ENCODE measurements at places on chromosomes 3 and 15. TPM values are rescaled to one million over a fixed set of nuclear protein-coding genes. Genes with fewer than 3 reads are reported as not detected.
A peak's percentile ranks its signal among the peaks of the same experiment; 100 is the strongest.

DNA sequence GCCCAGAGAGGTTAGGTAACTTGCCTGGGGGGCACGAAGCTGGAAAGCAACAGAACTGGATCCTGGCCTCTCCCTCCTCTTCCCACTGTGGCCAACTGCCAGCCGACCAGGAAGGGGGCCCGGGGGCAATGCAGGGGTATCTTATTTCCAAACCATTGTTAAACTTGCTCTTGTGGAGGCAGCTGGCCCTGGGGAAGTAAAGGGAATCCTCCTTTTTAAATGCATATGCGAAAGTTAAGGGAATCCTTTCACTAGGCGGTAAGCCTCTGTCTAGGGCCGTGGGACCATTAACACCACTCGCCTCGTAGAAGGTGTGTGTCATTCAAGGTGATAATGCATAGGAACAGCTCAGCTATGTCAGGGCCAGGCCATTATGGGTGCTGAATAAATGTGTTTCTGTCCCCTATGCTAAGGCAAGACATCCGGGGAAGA, 68.6 kb downstream of the ST6GAL1 start:
- no peak for DNase-seq

- no peak for DNase-seq
These were observed 520.0 kb downstream of the MECOM start for GRCh38 chr3:169143506-169143905.

DNA sequence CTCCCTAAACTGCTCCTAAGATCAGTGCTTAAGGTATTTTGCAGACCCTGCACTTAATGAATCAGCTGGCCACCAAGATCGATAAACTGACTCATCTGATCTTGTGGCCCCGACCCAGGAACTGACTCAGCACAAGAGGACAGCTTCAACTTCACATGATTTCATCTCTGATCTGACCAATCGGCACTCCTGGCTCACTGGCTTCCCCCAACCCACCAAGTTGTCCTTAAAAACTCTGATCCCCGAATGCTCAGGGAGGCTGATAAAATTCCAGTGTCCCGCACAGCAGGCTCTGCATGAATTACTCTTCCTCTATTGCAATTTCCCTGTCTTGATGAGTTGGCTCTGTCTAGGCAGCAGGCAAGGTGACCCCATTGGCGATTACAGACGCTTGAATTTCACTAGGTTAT, 13.5 kb downstream of the HTR3E start:
- DNase-seq: no peak

GRCh38 chr15:51649659-51650521, 27.3 kb upstream of the DMXL2 start:
- DNase-seq: peak; percentile 87

DNA sequence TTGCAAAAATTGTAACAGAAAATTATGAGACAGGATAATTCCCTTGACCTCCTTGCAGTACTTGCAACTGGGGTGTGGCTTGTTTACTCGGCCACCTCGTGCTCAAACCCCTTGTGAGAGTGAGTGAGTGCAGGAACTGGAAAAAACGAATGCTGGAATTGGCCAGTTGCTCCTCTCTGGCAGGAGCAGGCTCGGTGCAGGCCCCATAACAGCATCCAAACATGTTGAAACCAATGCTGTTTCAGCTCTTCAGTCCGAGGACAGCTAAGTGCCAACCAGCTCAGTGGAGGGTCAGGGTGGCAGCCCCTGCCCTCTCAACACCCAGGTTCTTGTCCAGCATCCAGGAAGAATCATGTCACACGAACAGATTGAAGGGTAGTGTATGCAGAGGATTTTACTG, 36.9 kb downstream of the METTL6 start:
- no peak for DNase-seq

DNA sequence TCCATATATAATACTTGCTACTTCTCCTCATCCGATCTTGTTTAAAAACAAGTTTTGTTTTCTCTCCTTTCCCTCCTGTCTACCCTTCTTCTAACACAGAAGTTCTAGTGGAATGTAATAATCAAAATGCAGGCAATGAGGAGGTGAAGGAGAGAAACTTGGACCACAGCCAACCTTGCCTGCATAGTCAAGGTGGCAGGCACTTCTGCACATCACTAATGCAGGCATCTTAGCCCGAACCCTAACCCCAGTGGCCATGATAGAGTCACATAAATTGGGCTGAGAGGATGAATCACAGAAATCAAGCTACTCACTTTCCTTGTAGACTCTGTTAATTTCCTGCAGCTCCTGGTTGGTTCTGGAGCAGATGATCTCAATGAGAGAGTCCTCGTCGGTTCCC, 41.0 kb downstream of the ANXA2 start:
- no peak for DNase-seq

DNA sequence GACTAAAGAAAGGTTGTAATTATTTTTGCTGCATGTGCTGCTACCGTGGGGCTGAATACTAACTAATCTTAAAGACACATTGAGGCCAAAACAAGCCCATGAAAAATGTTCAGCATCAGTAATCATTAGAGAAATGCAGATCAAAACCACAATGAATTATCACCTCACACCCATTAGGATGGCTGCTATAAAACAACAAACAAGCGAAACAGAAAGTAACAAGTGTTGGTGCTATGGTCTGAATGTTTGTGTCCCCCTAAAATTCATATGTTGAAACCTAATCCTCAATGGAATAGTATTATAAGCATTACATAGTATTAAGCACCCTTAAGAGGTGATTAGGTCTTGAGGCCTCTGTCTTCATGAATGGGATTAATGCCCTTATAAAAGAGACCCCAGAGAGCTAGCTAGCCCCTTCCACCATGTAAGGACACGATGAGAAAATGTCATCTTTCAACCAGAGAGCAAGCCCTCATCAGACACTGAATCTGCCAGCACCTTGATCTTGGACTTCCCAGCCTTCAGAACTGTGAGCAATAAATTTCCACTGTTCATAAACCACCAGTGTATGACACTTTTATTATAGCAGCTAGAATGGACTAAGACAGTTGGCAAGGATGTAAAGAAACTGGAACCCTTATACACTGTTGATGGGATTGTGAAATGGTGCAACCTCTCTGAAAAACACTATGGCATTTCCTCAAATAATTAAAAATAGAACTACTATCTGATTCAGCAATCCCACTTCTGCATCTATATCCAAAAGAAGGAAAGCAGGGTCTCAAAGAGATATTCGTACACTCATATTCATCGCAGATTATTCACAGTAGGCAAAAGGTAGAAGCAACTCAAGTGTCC, 76.1 kb downstream of the REC114 start:
- DNase-seq: no peak

TEX264 gene
- 46.8 TPM for total RNA-seq

DNA sequence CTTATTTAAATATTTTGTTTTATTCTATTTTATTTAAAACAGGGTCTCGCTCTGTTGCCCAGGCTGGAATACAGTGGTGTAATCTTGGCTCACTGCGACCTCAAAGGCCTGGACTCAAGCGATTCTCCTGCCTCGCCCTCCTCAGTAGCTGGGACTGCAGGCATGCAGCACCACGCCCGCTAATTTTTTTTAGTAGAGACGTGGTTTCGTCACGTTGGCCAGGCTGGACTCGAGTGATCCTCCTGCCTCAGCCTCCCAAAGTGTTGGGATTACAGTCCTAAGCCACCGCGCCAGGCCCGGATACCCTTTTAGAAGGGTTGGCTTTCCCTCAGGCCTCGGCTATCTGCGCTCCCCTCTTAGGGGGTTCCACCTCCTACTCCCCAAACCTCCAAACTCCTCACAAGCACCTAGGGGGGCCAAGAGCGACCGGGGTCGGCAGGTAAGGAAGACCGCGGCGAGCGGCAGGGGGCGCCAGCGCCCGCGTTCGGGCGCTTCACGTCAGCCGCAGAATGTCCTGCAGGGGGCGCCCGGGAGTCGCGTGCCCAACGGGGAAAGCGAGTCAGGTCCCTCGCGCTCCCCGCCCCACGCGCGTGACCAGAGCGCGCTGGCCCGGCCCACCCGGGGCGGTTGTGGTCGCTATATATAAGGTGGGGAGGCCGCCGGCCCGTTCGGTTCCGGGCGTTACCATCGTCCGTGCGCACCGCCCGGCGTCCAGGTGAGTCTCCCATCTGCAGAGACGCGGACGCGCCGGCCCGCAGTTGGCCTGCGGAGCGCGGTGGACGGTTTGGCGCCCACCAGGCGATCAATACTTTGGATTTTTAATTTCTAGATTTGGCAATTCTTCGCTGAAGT, 51.8 kb upstream of the GATM start:
- DNase-seq: peak; percentile 83

CXCR6 gene
- 2.1 TPM for total RNA-seq

CLEC3B gene
- total RNA-seq: 1.5 TPM

DNA sequence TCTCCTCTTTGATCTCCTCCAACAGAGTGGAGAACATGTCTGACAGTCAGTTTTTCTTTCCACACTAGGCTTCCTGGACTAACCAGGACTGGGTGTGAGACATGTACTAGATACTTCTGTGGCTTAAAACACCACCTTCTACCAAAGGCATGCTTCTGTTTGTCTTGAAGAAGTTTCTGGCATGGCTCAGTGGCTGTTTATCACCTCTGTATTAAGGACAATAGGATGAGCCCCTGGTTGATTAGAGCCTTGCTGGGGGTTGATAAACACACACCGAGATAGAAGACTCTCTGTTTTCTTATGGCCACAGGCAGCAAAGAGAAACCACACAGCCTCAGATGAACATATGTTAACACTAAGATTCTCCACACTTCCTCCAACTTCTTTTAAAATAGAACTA, 40.5 kb downstream of the SV2B start:
- DNase-seq: no peak
